ENCODE measurements at places on chromosomes 16 and 17. TPM values are rescaled to one million over a fixed set of nuclear protein-coding genes. Genes with fewer than 3 reads are reported as not detected.

DNA sequence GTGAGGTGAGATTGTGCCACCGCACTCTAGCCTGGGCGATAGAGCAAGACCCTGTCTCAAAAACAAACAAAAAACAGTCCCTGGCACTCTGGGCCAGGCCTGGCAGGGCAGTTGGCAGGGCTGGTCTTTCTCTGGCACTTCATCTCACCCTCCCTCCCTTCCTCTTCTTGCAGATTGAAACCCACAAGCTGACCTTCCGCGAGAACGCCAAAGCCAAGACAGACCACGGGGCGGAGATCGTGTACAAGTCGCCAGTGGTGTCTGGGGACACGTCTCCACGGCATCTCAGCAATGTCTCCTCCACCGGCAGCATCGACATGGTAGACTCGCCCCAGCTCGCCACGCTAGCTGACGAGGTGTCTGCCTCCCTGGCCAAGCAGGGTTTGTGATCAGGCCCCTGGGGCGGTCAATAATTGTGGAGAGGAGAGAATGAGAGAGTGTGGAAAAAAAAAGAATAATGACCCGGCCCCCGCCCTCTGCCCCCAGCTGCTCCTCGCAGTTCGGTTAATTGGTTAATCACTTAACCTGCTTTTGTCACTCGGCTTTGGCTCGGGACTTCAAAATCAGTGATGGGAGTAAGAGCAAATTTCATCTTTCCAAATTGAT lies 24.8 kb downstream of the STH start:
- no peak for DNase-seq

GRCh38 chr16:24971718-24972117 lies 43.5 kb downstream of the ARHGAP17 start:
- no peak for DNase-seq

GRCh38 chr17:64090144-64090543 lies 39.8 kb downstream of the ERN1 start:
- no peak for DNase-seq

DNA sequence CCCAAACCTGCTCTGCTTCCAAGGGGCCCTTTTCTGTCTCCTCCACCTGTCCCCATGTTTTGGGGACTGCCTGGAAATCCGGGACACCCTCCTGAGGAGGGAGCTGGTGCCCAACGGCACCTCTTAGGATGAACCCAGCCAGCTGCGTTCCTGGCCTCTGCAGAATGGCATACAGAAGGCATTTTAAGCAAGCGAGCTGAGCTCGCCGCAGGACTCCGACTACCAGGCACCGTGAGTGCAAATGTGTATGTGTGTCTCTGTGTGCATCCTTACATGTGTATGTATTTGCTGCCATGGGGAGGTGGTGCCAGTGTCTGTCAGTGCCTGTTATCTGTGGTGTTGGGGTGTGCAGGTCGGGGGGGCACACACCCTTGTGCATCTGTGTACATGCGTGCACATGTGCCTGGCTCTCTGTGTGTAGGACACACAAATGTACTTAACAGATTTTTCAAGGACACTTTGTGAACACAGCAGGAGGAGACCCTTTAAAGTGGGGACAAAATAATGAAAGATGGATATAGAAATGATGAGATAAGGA lies 39.3 kb downstream of the ABAT start:
- no peak for DNase-seq

DNA sequence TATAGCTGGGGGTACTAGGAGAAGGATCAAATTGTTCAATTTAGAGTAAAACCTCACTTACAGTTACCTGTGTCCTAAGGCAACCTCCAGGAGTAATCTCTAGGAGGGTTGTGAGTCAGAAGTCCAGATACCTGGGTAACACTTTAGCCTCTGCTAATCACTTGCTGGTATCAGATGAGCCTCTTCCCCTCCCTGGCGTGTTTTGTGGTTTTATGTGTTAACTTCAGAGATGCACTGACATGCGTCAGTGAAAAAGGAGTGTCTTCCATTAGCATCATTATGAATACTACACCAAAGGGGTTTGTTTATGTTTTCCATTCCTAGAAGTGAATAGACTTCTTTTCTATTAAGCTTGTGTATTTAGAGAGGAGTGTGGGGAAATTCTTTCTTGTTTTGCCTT lies 208.2 kb downstream of the FTO start:
- no peak for DNase-seq

DNA sequence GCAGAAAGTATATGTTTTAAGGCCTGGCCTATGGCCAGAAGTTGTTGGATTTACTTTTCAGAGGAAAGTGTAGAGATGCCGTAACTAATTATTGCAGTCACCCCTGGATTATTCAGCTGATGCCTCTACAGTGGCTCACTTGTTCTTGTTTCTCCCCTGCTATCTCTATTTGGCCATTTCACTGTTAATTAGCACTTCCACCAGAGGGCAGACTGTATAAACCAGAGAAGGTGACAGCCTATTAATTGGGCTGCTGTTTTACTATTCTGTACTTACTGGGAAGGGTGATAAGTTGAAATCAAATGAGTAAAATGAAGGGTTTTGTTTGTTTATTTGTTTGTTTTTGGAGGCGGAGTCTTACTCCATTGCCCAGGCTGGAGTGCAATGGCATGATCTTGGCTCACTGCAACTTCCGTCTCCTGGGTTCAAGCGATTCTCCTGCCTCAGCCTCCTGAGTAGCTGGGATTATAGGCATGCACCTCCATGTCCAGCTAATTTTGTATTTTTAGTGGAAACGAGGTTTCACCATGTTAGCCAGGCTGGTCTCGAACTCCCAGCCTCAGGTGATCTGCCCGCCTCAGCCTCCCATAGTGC lies 66.0 kb downstream of the CDK12 start:
- DNase-seq, result no peak

CA7 gene
- total RNA-seq, result not detected

DHRS7B gene
- 15.7 TPM for total RNA-seq

CES2 gene
- total RNA-seq, result 38.6 TPM

ANKRD13B gene
- 36.1 TPM for total RNA-seq
